Smooth muscle cell of the pulmonary artery (primary cell): ENCODE measurements at places on chromosomes 12 and 14. TPM values are rescaled to one million over a fixed set of nuclear protein-coding genes. Genes with fewer than 3 reads are reported as not detected.

The CLEC7A gene
- not detected in 2 replicates for total RNA-seq

The HNRNPA1 gene
- total RNA-seq: 136 and 210 TPM in 2 replicates

The LUM gene
- total RNA-seq: 115 and 562 TPM in 2 replicates

The MYH6 gene
- not detected in 2 replicates for total RNA-seq
